Posterior vena cava (tissue), 2 donors: ENCODE measurements at places on chromosomes 13 and 19. TPM values are rescaled to one million over a fixed set of nuclear protein-coding genes. Genes with fewer than 3 reads are reported as not detected.

CCDC8 gene
- total RNA-seq = 11.7 TPM

MBD3L2 gene
- not detected for total RNA-seq

LAIR1 gene
- 18.3 TPM for total RNA-seq

ADGRE3 gene
- total RNA-seq = not detected

CACNG7 gene
- total RNA-seq = not detected

SIGLEC14 gene
- total RNA-seq = 10.3 TPM

PTPRH gene
- total RNA-seq = 1.6 TPM
